Activated CD8-positive, alpha-beta memory T cell treated with anti-CD3 and anti-CD28 coated beads for 48 hours (primary cell): ENCODE measurements at places on chromosomes 3 and 15.

DNA sequence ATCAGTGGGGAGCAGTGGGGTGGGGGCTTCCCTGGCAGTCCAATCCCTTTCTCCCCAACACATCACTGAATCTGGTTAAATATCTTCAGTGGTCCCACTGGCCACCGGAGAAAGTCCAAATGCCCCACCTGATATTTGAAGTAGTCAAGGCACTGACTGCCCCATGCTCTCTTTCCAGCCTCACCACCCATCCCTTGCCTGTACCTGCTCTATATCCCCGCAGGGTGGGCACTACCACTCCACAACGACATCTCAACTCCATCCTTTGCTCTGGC, 101.7 kb downstream of the DAPK2 start:
- DNase-seq: no peak

GRCh38 chr15:98861188-98861587, 146.4 kb downstream of the PGPEP1L start:
- DNase-seq: no peak

DNA sequence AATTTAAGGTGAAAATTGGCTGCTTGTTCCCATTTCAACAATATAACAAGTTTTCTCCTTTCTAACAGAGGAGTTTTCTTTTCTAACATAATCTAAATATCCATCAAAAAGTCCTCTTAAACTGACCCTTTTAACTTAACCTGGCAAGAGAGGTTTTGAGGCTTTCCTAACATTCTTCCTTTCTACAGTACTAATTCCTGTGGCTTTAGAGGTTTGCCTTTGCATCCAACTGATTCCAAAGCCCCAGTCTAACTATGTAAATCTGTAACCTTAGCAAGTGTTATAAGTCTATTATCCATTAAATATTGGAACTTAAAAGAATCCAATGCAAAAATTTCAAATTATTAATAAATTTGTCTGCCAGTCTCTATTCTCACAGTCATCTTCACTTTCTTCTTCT, 134.1 kb downstream of the ISL2 start:
- DNase-seq: no peak

DNA sequence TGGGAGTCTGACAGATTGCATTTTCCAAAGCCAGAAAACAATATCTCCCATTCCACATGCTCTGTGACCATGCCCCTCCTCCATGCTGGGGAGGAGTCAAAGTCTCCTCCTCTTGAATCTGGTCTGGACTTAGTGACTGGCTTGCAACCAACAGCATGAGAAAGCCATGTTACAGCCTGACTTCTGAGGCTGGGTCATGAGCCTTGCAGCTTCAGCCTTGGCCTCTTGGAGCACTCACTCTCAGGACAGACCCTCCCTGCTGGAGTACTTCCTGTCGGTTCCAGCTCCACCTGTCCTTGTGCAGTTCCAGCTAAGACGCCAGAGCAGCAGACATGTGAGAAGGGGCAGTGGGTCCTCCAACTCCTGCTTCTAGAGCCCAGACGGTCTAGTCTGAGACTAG, 49.7 kb upstream of the RBSN start:
- DNase-seq: no peak
